Stimulated activated CD4-positive, alpha-beta T cell treated with anti-CD3 and anti-CD28 coated beads, Interleukin-1b, Interleukin-23, amount 100 ng/mL, for 48 hours (primary cell): ENCODE measurements at places on chromosomes 13 and 19.
A peak's percentile ranks its signal among the peaks of the same experiment; 100 is the strongest.

DNA sequence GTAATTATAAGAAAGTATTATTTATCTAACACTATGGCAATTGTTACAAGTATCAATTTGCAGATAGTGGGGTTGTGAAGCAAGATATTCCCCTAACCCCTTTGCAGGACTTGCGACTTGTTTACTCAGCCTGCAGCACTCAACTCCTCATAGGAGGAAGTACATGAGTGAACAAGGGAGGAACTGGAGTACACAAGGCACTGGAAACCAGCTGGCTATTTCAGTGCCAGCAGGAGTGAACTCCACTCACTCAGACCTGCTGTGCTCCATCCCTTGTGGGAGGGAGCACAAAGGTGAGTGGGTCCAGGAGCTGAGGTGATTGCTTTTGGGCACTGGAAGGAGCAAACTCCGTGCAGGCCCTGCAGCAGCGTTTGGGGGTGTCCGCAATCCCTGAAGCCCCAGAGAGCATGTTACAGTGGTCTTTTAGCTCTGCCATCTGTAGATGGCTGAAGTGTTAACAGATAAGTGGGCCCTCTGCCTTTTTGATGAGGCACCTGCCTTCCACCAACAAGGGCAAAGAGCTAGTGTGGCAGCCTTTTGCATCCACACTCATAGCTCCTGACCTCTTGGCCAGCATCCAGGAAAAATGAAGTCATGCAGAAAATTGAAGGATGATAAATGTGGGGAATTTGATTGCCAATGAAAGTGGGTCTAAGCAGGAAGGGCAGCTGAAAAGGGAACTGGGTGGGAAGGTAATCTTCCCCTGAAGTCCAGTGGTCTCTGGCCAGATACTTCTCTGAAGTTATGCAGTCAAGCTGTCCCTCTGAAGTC, 802.2 kb upstream of the MIR17HG start:
- no peak for DNase-seq

- DNase-seq = no peak
These were observed 77.9 kb upstream of the FLT1 start for GRCh38 chr13:28572871-28573270.

DNA sequence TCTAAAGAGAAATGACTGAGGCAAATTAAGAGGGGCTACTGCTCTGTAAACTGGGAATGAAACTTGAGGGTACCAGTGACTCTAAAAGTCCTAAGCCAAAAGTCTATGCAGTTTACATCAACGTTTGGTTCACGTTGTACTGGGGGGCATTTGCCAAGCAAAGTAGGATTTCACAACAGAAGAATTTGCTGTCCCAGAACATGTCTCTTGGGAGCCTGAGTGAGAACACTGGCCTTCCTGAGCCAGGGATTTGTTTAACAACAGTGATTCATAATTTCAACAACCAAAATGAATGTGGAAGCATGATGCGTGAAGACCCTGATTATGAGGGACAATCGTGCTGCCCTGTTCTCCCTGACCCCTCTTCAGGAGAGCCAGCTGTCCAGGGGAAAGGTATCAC, 178.0 kb downstream of the OXGR1 start:
- no peak for DNase-seq

DNA sequence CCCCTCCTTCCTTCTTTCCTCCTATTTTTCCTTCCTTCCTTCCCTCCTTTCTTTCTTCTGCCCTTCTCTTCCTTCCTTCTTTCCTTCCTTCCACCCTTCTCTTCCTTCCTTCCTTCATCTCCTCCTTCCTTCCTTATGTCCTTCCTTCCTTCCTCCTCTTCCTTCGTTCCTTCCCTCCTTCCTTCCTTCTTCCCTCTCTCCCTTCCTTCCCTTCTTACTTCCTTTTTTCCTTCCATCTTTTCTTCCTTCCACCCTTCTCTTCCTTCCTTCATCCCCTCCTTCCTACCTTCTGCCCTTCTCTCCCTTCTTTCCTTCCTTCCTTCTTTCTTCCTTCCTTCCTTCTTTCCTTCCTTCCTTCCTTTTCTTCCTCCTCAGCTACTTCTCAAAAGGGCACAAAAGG, 287.3 kb upstream of the ZNF507 start:
- no peak for DNase-seq

DNA sequence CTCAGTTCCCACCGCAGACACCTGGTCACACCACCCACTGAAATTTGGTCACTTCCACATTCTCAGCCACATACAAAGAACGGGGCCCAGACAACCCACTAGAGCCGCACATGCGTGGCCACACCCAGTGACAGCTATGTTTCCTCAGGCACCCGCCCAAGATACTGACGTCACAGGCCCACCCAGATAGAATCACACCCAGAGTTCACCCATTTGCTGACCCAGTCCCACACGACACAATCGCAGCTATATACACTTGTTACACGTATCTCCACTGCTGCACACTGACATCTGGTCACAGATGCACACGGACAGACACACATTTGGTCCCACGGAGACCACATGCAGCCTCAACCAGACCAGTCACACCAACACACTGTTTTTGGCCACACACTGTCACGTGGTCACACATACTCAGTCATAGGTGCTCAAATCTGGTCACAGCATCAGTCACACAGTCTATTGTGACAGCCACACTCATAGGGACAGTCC, 2.9 kb downstream of the NUMBL start:
- no peak for DNase-seq

DNA sequence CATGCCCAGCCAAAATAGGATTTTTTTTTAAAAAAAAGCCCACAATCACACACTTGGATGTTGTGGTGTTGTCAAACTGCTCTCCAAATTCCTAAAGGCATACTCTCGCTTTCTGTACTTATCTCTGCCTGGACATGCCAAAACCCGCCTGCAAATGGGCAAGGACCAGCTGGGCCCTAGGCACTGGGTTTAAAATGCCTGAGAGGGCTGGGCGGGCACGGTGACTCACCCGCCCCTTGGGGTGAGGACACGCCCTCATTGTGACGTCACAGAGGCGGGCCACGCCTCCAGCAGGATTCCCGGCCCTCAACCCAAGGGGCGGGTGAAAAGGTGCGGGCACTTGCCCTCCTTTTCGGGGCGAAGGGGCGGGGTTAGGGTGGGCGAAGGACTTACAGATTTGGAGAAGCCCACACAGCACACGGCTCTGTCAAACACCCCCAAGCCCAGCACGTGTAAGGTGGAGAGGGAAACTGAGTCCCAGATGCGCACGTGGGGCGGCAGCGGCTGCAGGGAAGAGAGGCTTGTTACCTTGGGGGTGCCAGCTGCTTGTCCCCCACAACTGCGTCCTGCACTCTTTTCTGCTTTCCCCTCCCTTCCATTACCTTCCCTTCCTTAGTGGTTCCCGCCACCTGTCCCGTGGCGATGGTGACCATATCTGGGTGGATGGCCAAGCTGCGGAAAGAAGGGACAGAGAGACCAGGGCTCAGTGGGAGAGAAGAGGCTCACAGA, 6.6 kb downstream of the EML2 start:
- peak; percentile 54 for DNase-seq

GRCh38 chr13:113058129-113058987, 47.2 kb upstream of the F7 start:
- no peak for DNase-seq

GRCh38 chr13:109918179-109918711, 131.9 kb upstream of the IRS2 start:
- DNase-seq = no peak

- no peak for DNase-seq
These were observed 164.4 kb downstream of the LMO7 start for GRCh38 chr13:75800545-75800944.

- DNase-seq = peak; percentile 78
These were observed 65.4 kb downstream of the RUBCNL start for GRCh38 chr13:46321494-46322225.

DNA sequence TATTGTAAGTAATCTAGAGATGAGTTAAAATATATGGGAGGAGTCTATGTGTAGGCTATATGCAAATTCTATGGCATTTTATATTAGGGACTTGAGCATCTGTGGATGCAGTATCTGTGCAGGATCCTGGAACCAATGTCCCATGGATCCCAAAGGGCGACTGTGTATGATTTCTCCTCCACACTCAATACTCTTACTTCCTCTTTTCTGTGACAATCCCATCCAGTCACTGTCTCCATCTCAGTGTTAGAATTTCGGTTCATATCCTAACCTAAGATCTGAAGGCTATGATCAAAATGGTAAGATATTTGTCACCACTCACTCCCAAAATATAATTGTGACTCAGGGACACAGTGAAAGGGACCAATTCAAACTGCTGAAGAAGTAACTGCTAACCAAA, 15.1 kb upstream of the ZNF599 start:
- DNase-seq = no peak

DNA sequence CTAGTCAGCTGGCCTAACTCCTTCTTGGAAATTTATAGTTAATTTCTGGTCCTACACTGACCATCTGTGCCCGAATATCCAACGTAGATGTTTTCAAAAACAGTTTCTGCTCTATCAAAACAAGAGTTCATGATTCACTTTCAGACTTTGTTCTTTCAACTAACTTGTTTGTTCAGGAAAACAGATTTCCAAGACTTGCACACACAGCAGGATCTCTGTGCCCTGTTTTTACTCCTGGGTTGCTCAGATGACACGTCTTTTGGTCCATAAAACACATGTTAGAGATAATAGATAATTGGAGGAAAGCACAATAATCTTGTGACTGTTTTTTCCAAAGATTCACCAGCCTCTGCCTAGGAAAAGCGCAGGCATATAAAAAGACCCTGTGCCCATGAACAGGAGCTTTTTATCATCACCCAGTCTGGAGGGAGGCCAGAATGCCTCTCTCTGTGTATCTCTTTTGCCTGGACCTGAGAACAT, 218.0 kb downstream of the IRS2 start:
- DNase-seq = no peak

DNA sequence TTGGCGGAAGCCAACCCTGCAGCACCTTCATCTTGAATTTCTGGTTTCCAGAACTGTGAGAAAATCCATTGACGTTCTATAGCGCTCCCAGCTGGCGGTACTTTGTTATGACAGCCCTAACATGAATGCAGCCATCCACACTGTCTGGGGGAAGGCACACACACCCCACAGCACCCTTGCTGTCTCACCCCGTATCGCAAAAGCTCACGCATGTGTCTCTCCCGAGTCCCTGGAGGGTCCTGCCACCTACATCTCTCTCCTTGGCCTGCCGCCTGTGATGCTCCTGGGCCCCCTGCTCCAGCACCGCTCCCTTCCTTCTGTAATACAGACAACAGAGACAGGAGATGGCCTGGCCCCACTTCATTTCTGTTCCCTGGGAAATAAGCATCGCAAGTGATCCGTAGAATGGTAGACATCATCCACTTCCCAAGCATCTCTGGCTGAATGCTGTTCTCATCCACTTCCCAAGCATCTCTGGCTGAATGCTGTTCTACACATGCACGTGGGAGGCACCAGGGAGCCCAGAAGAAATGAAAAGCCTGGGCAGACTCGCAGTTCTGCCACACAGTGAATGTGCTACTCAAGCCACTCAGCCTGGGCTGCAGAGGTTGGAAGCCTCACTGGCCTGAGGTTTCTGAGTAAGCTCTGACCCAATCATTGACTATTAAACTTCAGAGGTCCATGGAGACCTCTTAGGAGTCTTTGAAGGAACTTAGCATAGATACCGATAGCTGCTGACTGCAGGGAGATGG, 29.6 kb downstream of the EPN1 start:
- DNase-seq = no peak

DNA sequence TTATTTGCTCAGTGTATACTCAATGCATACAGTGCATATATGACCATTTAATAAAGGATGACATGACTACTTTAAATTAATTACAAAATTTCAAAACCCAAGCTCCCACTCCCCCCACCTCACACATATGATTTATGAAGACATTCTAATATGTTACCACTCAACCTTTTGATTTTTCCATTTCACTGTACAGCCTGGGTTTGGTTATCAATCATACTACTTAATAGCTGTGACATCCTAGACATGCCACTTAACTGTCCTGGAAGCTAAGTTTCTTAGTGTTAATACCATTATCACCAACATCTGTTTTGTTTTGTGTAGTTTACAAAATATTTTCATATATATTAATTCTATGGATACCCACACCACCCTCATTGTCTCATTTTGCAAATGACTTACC, 42.2 kb downstream of the UBL3 start:
- DNase-seq = no peak

DNA sequence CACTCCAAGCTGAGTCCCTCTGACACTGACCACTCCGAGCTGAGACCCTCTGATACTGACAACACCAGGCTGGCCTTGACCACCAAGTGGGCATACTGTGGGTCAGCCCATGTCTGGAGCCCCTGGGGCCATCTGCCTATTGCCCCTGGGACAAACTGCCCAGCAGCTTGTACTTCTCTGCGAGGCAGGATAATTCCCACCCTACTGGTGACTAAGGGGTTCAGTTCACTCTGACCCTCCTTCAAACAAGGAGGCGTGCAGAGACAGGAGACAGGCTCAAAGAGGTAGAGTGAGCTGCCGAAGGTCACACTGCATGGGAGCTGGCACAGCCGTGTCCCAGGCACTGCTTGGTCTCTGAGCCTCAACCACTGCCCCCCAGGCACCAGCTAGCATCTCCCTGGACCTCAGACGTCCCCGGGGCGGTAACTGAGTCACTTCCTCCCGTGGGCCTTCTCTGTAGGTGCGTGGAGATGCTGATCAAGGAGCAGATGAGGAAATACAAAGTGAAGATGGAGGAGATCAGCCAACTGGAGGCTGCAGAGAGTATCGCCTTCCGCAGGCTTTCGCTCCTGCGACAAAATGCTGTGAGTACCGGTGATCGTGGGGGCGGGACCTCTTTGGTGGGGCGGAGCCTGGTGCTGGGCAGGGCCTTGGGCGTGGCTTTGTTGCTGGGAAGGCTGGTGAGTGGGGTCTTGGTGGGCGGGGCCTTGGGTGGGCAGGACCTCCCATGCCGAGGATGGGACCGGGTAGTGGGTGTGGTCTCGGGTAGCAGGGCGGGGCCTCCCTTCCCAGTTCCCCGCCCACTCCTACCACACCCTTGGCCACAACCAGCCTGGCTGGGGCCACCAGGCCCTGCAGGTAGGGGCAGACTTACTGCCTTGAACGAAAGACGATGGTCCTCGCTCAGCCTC, 5.8 kb upstream of the USE1 start:
- DNase-seq = peak; percentile 65
